Activated CD4-positive, alpha-beta T cell treated with anti-CD3 and anti-CD28 coated beads, Interleukin-2, amount 50 U/mL, for 4 hours (primary cell): ENCODE measurements at places on chromosomes 16 and 17.

GRCh38 chr17:29918922-29919856 lies 10.8 kb downstream of the SSH2 start:
- DNase-seq = no peak

DNA sequence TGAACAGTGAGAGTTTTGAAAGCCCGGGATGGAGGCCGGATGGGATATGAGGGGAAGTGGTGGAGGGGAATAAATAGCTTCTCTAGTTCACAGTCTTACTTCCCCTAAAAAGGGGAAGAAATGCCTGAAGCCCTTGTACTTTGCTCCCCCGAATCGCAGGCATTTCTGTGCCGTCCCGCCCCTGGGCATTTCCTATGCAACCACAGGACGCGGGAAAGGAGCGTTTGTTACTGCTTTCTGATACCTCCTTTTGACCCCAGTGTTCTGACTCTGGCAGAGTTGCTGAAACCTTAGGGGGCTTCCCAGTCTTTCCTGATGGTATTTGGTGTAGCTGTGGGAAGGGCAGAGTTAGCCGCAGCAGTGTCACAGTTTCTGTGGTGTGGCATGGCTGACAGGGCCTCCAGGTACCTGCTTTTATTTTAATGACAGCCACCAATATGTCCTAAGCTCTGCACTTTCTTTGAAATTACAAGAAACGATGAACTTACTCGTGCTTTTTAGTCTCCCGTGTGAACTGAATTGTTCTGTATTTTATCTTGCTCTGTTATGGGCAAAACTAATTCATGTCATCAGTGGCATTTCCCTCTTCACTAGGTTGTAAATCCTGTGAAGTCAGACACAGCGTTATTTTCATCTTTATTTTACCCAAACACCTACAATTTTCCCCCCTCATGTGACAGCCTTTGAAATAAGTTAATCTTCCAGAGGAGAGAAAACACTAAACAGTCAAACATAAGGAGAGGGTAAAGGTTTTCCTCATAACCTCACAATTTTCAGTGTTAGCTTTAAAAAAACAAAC lies 27.1 kb downstream of the USP10 start:
- no peak for DNase-seq

DNA sequence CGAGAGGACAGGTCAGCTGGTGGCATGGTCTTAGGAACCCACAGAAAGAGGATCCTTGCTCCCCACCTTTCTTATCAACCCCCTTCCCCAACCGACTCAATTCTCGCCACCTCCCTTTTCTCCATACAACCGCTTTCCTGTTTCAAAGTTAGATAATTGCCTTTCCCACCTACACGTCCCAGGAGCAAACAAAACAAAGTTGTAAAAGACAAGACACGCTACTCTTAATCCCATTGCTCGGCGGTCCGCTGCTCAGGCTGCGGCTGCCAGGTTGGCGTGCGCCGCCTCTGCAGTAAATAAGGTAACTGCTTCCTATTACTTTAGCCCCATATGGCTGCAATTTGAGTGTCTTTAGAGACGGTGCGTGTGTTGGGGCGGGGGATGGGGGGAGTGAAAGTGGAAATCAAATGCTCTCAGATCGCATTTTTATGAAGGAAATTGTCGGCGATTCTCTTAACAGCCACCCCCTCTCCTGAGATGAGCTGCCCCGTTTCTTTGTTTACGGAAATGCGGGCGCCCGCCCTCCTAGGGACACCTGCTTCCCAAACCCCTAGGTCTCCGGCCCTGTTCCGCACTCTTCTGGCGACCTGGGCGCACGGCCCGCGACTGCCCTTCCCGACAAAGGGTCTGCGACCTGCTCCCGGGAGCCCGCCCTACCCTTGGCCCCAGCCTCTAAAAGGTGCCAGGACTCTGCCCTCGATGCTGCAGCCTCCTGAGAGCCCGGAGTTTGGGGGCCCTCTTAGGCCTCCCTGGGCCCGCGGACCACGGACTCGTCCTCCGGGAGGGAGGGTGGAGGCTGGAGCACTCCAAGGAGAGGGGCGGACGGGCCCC lies 3.7 kb upstream of the CBX8 start:
- no peak for DNase-seq

- DNase-seq = no peak
These were observed 18.8 kb upstream of the MYOCD start for GRCh38 chr17:12646761-12647422.

- no peak for DNase-seq
These were observed 396.6 kb upstream of the DYNLRB2 start for GRCh38 chr16:80144191-80144590.

DNA sequence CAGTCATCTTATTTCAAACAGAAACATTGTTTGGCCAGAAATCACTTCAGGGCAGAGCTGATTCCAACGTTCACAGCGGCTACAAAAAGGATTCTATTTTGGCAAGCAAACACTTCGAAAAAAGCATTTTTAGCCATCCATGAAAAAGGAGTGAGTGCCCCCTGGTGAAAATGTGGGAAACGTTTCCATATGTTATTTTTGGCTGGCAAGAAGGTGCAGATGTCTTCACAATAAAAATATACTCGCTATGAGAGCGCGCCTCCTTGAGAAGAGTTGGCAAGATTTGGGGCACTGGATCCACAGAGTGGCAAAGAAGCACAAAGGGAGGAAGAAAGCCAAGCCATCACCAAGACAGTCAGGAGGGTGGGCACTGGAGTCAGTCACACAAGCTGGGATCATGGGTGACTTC lies 191.1 kb downstream of the CHD9NB start:
- no peak for DNase-seq

- no peak for DNase-seq
These were observed 4.6 kb upstream of the KLHL36 start for GRCh38 chr16:84643674-84644073.

DNA sequence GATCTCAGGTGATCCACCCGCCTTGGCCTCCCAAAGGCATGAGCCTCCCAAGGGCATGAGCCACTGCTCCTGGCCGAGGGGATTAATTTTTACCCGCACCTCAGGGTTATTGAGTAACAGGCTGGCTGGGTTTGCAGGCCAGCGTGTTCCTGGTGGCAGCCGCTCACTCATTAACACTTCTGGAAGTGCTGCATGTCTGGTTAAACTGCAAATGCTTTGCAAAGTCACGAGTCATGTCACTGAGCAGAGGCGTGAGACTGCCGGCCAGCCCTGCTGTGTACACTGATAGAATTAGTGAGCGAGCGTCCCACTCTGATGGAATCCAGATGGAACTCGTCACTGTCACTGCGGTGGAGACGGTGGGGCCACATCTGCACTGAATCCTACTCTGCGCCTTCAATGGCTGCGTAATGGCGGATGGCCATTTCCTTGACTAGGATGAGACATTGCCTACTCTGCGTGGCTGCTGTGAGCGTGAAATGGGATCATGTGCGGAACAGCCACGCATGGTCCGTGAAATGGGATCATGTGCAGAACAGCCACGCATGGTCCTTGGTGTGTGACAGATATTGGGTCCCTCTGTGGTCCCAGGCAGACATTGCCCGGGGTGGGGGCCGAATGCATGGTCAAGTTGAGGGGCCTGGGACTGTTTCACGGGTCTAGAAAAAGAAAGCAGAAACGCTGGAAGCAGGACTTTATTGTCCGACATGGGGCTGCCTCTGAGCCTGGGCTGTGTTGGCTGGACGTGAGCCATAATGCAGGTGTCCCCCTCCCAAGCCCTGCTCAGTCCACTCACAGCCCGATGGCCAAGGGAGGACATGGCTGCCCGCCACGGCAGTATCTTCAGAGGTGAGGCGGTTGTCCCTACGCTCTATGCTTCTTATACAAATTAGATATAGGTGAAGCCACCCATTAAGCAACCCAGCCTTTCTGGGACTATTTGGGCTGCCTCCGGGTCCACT lies 740 bp upstream of the SLC5A10 start:
- DNase-seq = no peak

DNA sequence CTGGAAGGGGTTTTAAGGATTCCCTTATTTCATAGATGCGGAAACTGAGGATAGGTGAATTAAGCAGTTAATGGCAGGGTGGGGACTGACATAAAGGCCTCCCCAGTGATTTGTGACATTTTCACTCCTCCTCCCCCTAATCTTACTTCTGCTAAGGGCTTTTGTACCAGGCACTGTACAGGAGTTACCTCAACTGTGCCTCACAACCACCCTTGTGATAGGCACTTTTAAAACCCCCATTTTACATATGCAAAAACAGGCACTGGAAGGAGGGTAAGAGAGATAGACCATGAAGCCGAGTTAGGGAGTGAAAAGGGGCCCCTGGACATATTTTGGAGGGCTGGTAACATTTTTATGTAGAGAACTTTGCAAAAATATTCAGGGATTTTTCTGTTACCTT lies 862 bp upstream of the GDE1 start:
- no peak for DNase-seq

GRCh38 chr16:88208112-88208511 lies 174.6 kb upstream of the ZNF469 start:
- DNase-seq = no peak

GRCh38 chr17:40610359-40610758 lies 37.3 kb downstream of the SMARCE1 start:
- no peak for DNase-seq

- DNase-seq = no peak
These were observed 23.5 kb downstream of the GTF3C1 start for GRCh38 chr16:27526180-27526579.

DNA sequence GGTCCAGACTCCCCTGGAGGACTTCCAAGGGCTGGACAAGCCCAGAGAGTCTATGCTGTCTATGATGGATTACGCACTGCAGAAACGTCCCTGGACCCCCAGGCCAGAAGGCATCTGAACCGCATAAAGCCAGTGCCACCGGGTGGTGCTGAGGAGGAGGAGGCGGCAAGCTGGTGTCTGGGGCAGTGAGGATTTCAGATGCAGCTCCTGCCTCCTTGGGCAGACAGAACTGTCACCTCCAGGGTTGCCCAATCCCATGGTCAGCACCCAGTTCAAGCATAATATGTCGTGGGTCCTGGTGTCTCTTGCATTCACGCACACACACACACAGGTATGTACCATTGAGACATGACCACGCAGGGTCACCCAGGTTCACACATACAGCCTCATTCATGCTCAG lies 25.6 kb downstream of the RAP1GAP2 start:
- no peak for DNase-seq

- DNase-seq = no peak
These were observed 6.2 kb upstream of the ZFHX3 start for GRCh38 chr16:73054125-73054484.

DNA sequence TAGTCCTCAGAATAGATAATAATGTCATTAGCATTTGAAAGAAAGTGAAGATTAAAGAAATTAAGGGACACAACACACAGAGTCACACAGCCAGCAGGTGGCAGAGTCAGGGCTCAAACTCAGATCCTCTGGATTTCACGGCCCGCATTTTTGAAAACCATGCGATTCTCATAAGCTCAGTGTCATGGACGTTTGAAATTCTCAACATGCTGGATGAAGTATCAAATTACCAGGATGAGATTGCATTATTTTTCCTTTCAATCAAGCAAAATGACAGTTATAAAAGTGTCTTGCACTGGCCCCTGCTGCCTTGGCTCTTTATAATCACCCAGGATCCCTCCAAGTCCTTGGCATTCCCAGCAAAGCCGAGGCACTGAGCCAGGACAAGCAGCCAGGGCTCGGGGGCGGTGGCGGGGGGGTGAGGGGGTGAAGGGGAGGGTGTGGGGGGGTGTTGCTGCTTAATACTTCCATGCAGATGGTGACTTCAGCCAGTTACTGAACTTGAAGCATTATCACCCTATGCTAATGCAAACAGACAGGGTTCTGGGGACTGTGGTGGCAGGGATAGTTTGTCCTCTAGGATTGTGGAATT lies 6.6 kb upstream of the BMERB1 start:
- DNase-seq = peak; percentile 50

DNA sequence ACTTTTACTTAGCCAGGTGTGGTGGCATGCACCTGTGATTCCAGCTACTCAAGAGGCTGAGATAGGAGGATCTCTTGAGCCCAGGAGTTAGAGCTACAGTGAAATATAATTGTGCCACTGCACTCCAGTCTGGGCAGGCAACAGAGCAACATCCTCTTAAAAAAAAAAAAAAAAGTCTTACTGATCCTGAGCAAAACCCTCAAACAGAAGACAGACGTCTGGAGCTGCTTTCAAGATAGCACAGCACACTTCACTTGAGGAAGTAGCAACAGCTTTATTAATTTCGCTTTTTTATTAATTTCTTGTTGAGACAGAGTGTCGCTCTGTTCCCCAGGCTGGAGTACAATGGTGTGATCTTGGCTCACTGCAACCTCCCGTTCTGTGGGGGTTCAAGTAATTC lies 10.2 kb upstream of the GGA2 start:
- DNase-seq = no peak

- DNase-seq = no peak
These were observed 1.8 kb upstream of the PCGF2 start for GRCh38 chr17:38750044-38750311.

- DNase-seq = no peak
These were observed 95.4 kb downstream of the CPPED1 start for GRCh38 chr16:12708266-12708665.

DNA sequence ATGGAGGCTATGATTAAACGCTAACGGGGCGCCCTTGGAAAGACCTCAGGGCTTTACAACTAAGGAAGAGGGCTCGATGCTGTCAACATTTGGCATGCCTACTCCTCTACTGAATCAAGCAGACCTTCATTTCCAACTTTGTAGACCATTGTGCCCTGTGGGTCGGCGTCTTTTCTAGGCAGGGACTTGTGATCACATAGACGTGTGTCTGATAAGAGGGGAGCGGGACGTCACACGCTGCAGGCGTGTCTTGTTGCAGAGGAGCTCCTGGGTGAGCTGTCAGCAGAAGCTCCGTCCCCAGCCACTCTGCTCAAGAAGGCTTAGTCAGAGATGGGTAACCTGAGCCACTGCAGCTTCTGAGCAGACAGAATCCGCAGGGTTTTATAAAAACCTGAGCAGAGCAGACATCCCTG lies 2.8 kb downstream of the MAPK8IP3 start:
- no peak for DNase-seq

GRCh38 chr17:47704736-47705135 lies 10.8 kb downstream of the TBKBP1 start:
- DNase-seq = no peak

DNA sequence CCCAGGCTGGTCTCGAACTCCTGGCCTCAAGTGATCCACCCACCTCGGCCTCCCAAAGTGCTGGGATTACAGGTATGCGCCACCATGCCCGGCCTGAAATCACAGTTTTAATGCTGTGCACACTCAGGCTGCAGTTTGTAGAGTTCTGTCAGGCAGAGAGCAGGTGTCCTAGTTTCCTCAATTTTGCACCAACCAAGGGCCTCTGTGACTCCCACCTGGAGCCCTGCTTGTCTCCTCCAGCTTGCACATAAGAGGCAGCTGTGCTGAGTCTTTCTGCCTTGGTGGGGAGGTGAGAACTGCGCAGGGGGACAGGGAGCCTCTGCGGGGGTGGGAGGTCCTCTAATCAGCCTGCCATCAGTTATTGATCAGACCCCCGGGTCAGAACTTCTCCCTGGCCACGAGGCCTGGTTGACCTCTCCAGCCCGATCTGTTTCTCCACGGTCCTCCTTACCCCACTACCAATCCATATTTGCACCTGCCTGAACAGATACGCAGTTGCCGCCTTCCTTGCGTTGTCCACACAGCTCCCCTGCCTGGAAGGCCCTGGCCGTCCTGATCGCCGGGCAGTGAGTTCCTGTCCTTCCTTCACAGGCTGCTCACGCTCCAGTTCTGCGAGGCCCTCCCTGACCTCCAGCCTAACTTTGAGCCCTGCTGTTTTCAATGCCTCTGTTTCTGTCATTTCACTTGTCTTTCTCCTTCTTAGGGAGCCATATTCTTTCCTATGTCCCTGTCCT lies 48.1 kb upstream of the SIAH1 start:
- no peak for DNase-seq

- peak; percentile 98 for DNase-seq
These were observed at the start of gene SLC16A13 for GRCh38 chr17:7035591-7036368. Gene SLC16A13 (plus strand): TSS chr17:7036015. CDS start chr17:7036383, 368 bp downstream.
